Umbilical cord (tissue), 2 donors: ENCODE measurements at places on chromosomes 4 and X. TPM values are rescaled to one million over a fixed set of nuclear protein-coding genes. Genes with fewer than 3 reads are reported as not detected.

- DNase-seq, result no peak
Observed at GRCh38 chr4:105591573-105591972, 39.2 kb downstream of the ARHGEF38 start.

DNA sequence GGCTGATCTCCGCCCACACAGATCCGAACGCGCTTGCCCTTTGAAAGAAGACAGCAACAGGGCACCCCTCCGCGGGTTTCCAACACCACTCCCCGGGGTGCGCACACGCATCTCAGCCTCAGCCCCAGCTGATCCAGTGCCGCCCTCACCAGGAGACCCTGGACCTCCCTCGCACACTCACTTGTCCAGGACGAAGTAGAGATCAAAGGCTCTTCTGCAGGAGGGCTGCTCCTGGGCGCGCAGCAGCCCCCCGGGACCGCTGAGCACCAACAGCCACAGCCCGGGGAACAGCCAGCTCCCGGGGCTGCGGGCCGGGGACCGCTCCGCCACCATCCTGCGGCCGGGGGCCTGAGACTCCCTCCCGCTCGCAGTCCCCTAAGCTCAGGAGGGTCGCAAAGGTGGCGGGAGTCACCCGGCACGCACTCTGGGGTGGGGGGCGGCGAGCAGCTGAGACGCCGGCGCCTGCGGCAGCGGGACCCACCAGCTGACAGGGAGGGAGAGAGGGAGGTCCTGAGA lies 743 bp downstream of the ANTXR2 start:
- peak; percentile 25 for DNase-seq

DNA sequence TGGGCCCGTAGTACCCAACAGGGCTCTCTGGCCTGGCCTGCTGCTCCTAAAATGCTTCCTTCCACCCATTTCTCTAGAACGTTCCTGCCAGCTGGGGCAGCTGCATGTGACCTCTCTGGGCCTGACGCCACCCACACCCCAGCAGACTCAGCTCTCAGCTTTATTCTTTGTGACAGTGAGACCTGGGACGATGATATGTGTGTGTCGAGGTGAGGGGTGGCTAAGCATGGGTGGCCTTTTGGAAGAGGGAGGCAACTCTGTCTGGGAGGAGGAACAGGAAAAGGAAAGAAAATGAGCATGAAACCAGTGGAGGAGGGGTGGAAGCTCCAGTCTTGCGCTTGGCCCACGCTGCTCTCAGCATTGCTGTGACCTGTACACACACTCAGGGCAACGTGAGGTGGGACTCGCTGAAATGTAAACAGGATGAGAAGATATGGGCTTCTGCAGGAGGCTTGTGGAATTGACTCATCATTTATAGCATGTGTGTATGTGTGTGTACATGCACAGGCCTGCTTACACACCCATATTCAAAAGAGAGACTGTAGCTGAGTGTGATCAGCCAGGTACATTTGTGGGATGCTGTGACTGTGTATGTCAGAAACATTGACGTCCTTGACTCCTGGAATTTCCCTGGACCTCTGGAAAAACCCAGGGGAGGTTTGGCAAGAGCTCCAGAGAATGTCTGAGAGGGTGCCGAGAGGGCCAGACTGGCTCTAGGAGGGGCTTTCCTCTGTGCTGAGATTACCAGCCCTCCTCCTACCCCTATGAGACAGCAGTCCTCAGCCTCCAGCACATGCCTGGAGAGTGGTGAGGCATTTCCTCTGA lies 137.9 kb downstream of the PJA1 start:
- DNase-seq, result no peak

- no peak for DNase-seq
Observed at GRCh38 chrX:117744958-117745357, 371.7 kb downstream of the KLHL13 start.

DNA sequence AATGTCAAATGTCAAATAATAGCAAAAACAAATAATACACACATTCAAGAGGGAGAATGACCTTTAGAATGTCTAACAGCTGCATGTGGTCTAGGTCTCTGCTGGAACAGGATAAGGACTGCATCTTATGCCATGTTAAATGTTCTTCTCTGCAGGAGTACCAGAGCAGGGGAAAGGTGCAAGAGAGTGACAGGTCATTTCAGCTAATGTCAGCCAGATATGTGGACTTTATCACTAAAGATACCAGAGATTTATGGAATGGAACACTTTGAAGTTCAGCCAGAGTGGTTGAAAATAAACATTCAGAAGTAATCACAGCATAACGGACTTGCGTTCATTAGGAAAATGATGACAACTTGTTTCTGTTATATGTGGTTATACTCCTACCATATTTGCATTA lies 24.3 kb downstream of the GRID2 start:
- DNase-seq, result no peak

- no peak for DNase-seq
Observed at GRCh38 chrX:65926095-65927019, 113.5 kb downstream of the VSIG4 start.

DNA sequence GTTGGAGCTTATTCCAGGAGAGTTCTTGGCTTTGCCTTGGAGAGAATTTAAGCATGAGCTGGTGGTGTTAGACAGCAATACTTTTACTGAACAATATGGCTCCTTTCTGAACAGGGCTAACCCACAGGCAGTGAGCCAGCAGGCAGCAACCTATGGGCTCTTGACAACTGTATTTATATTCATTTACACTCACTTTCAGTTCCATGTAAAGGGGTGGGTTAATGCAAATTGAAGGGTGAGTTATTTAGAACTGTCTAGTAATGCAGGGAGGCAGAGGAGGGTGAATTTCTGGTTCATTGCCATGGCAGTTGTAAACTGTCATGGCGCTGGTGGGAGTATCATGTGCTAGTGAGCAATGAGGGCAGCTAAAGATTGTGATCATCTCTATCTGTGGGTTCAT lies 15.7 kb downstream of the FOXR2 start:
- DNase-seq, result no peak

DNA sequence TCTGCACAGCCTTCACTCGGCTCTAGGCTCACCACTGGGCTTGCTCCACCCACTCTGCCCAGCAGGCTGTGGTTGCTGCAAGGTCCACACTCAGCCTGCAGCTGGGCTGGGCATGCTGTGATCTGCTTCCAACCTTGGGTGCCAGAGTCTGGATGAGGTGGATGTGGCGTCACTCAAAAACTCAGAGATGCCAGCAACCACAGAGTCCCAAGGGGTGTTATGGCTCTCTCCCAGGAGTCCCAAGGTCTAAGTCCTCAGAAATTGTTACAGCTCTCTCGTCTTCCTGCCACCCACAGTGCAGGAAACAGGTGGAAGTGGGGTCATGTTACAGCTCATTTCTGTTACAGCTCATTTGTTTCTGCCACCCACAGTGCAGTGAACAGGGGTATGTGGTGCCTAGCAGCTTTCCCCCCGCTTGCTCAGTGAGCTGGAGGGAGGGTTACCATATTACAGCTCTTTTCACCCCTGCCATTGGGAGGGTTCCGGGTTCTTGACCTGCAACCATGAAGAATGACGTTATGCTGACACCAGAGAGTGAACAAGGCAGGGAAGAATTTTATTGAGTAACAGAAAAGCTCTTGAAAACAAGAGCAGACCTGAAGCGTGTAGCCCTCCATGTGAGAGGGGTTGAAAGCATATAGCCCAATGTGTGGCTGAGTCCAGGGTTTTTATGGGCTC lies 893.9 kb downstream of the PCDH7 start:
- DNase-seq, result no peak

DNA sequence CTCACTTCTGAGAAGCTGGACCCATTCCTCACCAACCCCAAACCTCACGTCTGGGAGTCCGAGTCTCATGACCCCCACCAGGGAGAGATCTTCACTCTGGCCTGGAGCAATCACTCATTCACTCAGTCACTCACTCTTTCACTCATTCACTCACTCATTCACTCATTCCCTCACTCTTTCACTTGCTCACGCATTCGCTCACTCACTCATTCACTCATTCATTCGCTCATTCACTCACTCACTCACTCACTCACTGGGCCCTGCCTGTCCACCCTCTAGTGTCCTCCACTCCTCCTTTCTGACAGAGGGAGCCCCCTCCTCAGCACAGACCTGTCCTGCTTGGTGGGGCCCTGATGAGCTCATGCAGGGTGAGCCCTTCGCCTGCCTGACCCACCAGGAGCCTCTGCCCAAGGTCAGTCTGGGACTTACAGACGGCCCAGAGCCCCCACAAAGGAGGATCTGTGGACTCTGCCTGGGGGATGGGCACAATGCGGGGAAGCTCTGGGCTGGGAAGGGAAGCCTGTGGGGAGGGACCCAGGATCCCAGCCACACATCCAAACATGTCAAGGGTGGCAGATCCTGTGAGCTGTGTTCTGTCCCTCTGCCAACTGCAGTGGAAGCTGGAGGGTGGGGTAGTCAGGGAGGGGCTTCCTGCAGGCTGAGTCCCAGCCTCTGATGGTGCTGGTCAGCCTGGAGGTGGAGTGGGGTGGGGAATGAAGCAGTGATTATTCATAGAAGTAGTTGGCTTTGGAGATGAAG lies 18.5 kb downstream of the CPZ start:
- DNase-seq, result no peak

GRCh38 chr4:106316773-106317409 lies 541 bp downstream of the AIMP1 start:
- peak; percentile 6 for DNase-seq

DNA sequence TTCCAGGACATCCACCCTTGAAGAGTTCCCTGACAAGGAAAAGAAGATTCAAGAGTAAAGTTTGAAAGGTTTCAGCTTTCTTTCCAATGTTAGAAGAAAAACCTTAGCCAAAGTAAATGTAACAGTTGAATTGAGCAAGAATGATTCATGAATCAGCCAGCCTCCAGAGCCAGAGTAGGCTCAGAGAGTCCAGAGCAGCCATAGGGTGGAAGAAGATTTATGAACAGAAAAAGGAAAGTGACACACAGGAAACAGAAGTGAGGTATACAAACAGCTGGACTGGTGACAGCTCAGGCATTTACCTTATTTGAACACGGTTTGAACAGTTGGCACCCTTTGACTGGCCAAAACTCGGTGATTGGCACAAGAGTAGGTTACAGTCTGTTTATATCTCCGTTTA lies 63.2 kb downstream of the QDPR start:
- DNase-seq, result peak; percentile 58

GRCh38 chrX:25873196-25873595 lies 264.9 kb upstream of the MAGEB18 start:
- no peak for DNase-seq

GRCh38 chr4:119632216-119632615 lies 3.6 kb upstream of the PDE5A start:
- DNase-seq, result no peak

The MAGEA11 gene
- total RNA-seq, result not detected

The RGN gene
- 1.4 TPM for total RNA-seq

The CLDN2 gene
- not detected for total RNA-seq

The CTSO gene
- total RNA-seq, result 40.9 TPM

The S100G gene
- total RNA-seq, result not detected

The ADRA2C gene
- 0.96 TPM for total RNA-seq

The DKK2 gene
- total RNA-seq, result 179 TPM
